Upper lobe of left lung (tissue), 6 donors: ENCODE measurements at places on chromosomes 2 and 18. TPM values are rescaled to one million over a fixed set of nuclear protein-coding genes. Genes with fewer than 3 reads are reported as not detected.

Gene GAD1
- not detected for total RNA-seq

Gene CAPN14
- 0.89 TPM for total RNA-seq

Gene ELAC1
- 9.7 TPM for total RNA-seq

Gene GULP1
- total RNA-seq = 12.5 TPM

Gene SLC23A3
- 0.33 TPM for total RNA-seq

Gene TLX2
- total RNA-seq = not detected

Gene OSR1
- 11.9 TPM for total RNA-seq

Gene NEDD4L
- 353 TPM for total RNA-seq

Gene TOGARAM2
- total RNA-seq = 16.8 TPM

Gene RAPH1
- total RNA-seq = 144 TPM

Gene CNGA3
- 1.0 TPM for total RNA-seq

Gene SLC39A6
- 29.3 TPM for total RNA-seq

Gene ALK
- 0.30 TPM for total RNA-seq

Gene SERPINB7
- not detected for total RNA-seq

Gene POTEC
- not detected for total RNA-seq

Gene MYO5B
- total RNA-seq = 41.9 TPM

Gene RTP5
- not detected for total RNA-seq

Gene ACVR1C
- total RNA-seq = 0.54 TPM

Gene SOX11
- 0.06 TPM for total RNA-seq

Gene GRB14
- 4.2 TPM for total RNA-seq

Gene KCNK3
- 26.3 TPM for total RNA-seq

Gene HOXD12
- total RNA-seq = not detected

Gene SPATS2L
- 57.6 TPM for total RNA-seq

Gene NOP58
- 70.3 TPM for total RNA-seq

Gene CD207
- total RNA-seq = not detected

Gene TRIM43
- total RNA-seq = not detected

Gene POTEJ
- total RNA-seq = not detected

Gene AQP4
- total RNA-seq = 61.8 TPM

Gene CYS1
- 3.6 TPM for total RNA-seq

Gene C1QL2
- not detected for total RNA-seq

Gene CRYBA2
- not detected for total RNA-seq

Gene TTN
- total RNA-seq = 13.8 TPM

Gene MRPL30
- 15.6 TPM for total RNA-seq

Gene RIT2
- not detected for total RNA-seq

Gene PSMA8
- total RNA-seq = not detected

Gene CDK5R2
- total RNA-seq = not detected

Gene GREB1
- 1.1 TPM for total RNA-seq

Gene PAX8
- total RNA-seq = 1.9 TPM

Gene CD302
- 142 TPM for total RNA-seq

Gene IL1RL1
- total RNA-seq = 50.9 TPM

Gene C2orf42
- total RNA-seq = 11.4 TPM

Gene CPO
- total RNA-seq = not detected

Gene DLX1
- total RNA-seq = not detected

Gene LRRTM4
- total RNA-seq = 0.61 TPM

Gene ACMSD
- not detected for total RNA-seq

Gene DNAH6
- 25.0 TPM for total RNA-seq

Gene ERMN
- 5.2 TPM for total RNA-seq

Gene ATP8B1
- 19.6 TPM for total RNA-seq

Gene GPR45
- not detected for total RNA-seq

Gene POU3F3
- not detected for total RNA-seq

Gene CROCC2
- 17.8 TPM for total RNA-seq
